ENCODE measurements at places on chromosomes 6 and 20.

- DNase-seq, result no peak
Observed at GRCh38 chr6:44439270-44440045, 52.0 kb downstream of the CDC5L start.

GRCh38 chr6:71199736-71200135 is 88.9 kb upstream of the OGFRL1 start:
- DNase-seq, result no peak

DNA sequence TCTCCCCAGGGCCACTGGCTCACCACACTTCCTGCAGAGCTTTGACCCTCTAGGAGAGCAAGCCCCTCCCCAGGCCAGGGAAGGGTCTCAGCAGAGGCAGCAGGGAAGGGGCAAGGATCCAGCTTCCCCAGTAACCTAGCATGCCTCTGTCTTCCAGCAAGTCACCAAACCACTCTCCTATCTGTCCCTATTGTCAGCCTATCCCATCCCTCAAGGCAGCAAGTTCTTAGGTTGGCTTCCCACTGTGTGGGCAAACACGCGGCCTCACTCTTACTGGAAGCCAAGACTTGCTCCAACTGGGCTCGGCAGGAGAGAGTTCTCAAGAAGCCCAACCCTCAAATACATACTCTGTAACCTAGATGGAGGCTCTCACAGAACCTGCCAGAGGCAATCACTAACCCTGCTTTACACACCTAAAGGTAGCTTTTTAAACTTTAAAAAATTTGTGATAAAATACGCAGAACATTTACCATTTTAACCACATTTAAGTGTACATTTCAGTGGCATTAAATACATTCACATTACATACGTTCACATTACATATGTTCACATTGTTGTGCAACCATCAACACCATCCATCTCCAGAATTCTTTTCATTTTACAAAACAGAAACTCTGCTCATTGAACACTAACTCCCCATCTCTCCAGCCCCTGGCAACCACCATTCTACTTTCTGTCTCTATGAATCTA is 58.5 kb downstream of the MRPL14 start:
- DNase-seq, result no peak

DNA sequence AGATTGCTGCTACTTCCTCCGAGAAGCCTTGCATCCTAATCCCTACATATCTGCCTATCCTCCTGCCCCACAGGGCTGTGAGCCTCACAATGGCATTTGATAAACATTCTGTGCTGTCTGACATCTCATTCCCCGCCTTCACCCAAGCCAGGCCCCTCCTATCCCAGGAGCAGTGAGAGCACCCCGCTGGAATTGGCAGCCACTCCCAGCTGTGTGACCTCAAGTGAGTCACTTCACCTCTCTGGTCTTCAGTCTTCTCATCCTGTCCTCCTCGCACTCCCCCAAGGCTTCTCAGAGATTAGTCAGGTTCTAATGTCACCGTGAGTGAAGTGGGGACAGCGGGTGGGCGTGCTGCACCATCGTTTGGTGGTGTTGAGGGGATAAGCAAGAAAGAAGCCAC is 81.7 kb downstream of the CDH22 start:
- no peak for DNase-seq

DNA sequence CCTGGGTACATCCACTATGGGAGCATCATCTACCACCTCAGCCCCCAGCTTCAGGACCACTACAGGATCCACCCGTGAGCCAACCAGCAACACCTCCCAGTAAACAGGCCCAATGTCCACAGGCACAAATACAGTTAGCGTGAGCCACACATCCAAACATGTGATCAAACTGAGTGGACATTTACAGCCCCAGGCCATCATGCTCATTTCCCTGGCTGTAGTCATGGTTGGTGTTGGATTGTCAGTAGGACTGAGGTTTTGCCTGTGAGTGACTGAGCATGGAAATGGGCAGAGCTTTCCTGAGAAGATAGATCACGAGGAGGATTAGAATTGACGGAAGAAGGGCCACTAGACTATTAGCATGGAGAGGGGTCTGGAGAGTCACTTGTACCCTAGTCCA is 10.7 kb upstream of the MUC21 start:
- no peak for DNase-seq

- no peak for DNase-seq
Observed at GRCh38 chr6:93123585-93123984, 295.8 kb downstream of the EPHA7 start.

- DNase-seq, result no peak
Observed at GRCh38 chr6:168858926-168859325, 394.7 kb downstream of the THBS2 start.

DNA sequence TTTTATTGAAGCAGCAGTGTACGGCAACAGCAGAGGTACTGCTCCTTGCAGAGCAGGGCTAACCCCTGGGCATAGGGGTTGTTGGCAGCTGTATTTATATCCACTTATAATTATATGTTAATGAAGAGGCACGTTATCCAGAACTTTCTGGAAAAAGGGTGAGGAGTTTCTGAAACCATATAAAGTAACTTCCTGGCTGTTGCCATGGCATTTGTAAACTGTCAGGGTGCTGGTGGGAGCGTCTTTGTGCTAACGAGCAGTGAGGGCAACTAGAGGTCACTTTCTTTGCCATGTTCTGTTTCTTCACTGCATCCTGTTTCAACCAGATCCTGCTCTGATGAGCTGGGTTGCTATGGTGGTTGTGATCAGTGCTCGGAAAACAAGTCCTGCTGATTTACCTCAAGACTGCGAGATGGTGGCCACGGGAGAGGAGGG is 11.1 kb upstream of the ARFGEF2 start:
- no peak for DNase-seq
